H9 (cell line): ENCODE measurements at places on chromosomes 6 and 20. TPM values are rescaled to one million over a fixed set of nuclear protein-coding genes. Genes with fewer than 3 reads are reported as not detected.
A peak's percentile ranks its signal among the peaks of the same experiment; 100 is the strongest.

- no peak for DNase-seq
Observed at GRCh38 chr20:59333951-59334350, 33.5 kb downstream of the EDN3 start.

GRCh38 chr20:47181056-47181862 lies 175.2 kb downstream of the ZMYND8 start:
- peak; percentile 70 for DNase-seq

GRCh38 chr20:59455402-59456341 lies 148.7 kb upstream of the PHACTR3 start:
- DNase-seq, result no peak

MAP7 gene
- 50.2 and 51.1 TPM in 2 replicates for total RNA-seq

BPIFB1 gene
- total RNA-seq, result not detected in 2 replicates

DNA sequence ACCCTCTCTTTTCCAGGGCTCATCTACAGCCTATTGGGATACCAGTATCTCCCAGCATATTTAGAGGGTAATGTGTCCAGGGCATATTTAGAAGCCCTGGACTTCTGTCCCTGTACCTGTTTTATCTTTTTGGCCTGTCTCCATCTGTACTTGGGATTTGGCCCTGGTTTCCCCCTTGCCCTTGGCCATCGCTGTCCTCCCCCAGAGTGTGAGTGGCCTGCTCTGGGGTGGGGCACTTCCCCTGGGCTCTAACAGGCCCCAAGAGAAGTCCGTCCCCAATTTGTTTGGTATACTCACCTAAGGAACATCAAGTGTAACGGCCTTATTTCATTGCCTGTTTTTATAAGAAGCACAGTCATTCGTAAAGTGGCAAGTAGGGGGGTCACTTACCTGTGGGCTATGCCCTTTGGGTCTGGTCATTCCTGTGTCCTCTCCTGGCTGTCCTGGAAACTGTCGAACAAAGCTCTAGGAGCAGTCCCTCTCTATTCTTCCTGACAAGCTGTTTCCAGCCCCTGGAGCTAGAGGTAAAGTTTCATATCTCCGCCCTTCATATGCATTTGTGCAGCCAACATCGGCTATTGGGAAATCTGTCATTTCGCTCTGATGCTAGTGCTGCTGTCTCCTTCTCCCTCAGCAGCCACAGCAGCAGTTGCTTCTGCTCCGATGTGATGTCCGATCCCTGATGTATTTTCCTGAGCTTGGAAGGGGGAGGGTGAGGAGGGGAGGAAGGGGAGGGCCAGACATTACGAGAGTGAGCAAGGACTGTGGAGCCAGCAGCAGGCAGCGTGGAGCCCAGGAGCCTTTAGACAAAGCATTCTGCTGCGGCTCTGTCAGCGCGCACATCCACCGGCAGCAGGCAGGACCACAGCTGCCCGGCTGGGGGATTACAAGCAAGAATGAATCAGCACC lies 83.4 kb downstream of the TCP11 start:
- DNase-seq, result no peak

GRCh38 chr6:72132851-72133250 lies 246.5 kb downstream of the RIMS1 start:
- DNase-seq, result no peak

ANKRD6 gene
- total RNA-seq, result 5.4 and 5.6 TPM in 2 replicates

GNL1 gene
- total RNA-seq, result 79.7 and 83.5 TPM in 2 replicates

CST7 gene
- total RNA-seq, result not detected in 2 replicates

EDN3 gene
- total RNA-seq, result 0.20 and 0.24 TPM in 2 replicates

- no peak for DNase-seq
Observed at GRCh38 chr6:132404736-132405135, 3.5 kb upstream of the MOXD1 start.

DNA sequence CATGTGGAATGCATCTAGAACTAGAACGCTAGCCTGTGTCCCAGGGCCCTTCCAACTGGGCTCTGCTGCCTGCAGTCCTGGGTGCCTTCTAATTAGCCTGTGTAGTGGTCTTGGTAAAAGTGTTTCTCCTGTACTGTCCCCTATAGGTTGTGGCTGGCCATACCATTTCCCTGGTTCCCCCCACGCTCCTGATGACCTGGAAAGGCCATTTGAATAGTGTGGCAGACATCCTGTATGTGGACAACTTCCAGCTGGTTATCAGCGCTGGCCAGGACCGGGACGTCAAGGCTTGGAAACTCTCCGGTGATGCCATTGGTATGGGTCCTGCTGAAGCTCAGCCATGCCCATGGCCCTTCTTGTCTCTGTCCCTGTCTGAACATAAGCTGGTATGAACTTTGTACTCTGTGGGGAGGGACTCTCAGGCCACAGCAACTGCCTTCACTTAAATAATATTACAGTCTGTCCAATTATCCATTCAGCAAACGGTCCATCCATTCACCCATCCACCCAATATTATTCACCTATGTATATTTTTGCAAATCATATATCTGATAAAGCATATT lies 60.7 kb downstream of the SUN5 start:
- DNase-seq, result no peak

- no peak for DNase-seq
Observed at GRCh38 chr20:50254466-50255079, 63.9 kb downstream of the CEBPB start.

- peak; percentile 71 for DNase-seq
Observed at GRCh38 chr6:37525460-37526357, 26.0 kb upstream of the CCDC167 start.

- DNase-seq, result no peak
Observed at GRCh38 chr6:75490706-75491105, 2.9 kb downstream of the FILIP1 start.

GRCh38 chr6:80618953-80619352 lies 512.5 kb downstream of the BCKDHB start:
- no peak for DNase-seq

DNA sequence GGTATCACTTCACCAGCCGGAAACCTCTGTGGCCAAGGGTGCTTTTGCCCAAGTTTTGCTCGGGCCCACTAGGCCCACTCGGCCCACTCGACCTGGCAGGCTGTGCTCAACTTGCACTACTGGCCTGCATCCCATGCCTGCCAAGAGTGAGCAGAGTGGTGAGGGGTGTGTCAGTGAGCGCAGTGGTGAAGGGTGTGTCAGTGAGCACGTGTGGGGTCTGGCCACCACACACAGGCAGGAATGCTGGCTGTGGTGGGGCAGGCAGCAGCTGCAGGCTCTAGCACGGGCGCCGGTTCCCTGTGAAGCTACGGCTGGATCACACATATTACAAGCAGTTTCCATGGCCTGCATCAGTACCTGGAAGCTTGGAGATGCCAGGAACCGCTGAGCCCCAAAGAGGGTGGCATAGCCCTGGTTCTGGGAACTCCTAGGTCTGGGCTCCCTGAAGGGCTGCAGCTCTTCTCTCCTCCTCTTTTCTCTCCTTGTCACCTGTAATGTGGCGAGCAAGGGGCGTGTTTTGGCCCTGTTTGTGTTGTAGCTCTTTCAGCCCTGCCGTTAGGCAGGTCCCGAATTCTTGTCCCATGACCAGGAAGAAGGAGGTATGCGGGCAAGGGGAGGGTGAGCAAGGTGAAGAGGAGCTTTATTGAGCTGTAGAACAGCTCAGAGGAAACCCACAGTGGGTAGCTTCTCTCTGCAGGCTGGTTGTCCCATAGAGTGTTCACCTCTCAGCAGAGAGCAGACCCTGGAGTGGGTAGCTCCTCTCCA lies 51.0 kb upstream of the CLDN20 start:
- DNase-seq, result no peak

DNA sequence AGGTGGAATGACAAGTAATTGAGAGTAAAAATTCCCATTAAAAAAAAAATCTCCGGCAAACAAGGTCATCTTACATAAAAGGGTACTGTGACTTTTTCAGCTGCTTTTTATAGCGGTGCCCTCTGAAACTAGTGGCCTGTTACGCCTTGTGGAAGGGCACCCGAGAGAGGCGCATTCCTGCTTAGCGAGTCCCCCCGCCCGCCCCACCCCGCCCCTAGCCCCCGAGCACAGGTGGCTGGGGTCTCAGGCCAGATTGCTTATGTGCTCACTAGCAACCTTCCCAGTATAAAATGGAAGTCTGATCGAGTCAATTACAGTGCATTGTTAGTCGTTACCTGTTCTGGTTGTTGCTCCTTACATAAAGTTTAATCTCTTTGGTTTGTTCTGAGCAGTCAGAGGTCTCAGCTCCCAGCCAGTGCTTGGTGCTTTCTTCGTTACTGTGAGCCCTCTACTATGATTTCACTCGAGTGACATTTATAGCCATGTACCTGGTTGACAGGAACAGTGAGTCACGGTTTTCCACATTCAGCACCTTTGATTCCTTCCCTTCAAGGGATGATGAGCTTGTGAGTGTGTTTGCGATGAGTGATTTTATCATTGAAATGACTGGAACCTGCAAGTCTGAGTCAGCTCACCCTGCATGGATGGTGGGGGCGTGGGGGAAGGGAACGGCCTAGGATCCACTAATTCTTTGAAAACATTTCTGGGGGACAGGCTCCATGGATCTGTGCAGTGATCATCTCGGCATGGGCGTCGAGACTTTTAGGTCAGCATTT lies 47.6 kb downstream of the ZDHHC14 start:
- no peak for DNase-seq

PEX7 gene
- 8.4 and 8.7 TPM in 2 replicates for total RNA-seq

CALHM4 gene
- total RNA-seq, result not detected in 2 replicates

DNA sequence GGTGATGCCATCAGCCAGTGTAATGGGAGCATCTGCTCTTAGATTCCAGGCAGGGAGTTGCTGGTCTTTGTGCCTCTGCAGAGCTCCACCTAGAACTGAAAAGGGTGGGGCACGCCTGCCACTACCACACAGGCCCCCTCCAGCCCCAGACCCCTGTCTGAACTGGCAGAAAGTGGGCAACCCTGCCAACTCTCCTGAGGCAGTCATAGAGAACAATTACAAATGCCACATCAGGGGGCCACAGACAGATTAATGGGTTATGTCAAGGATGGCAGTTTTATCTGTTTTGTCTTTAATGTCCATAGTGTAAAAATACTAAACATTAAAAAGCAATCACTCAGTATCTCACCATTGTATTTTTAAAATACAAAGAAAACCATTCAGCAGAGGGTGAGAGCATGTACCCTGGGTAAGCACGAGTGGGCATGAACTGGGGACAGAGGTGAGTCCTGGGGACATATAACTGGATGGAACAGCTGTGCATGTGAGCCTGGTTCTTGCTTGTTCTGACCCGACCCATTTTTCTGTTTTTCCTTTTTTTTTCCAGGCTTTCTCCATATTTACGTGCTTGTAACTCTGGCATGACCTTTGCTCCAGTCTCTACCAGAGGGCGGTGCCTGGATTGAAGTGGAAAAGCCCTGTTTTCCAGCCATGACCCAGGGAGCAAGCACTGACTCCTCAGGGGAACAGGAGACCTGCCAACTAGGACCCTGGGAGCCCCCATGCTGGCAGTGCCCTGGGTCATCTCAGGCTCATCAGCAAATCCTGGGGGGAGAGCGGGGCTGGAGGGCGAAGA lies 8.2 kb downstream of the TRAF3IP2 start:
- DNase-seq, result no peak
